Thyroid gland (tissue), 4 donors: ENCODE measurements at places on chromosomes 12 and 14. TPM values are rescaled to one million over a fixed set of nuclear protein-coding genes. Genes with fewer than 3 reads are reported as not detected.
A peak's percentile ranks its signal among the peaks of the same experiment; 100 is the strongest.

- H3K27ac ChIP-seq = no peak overlapping the region
- no peak overlapping the region for H3K4me3 ChIP-seq
- no peaks in the 10 kb centered on the region for H3K27me3 ChIP-seq
- H3K36me3 ChIP-seq = no peaks in the 10 kb centered on the region
- peaks cover 9% of the 10 kb centered on the region for H3K4me1 ChIP-seq
Measured at GRCh38 chr12:51941604-51942003, 9.9 kb upstream of the ACVR1B start.

- no peaks in the 10 kb centered on the region for H3K27me3 ChIP-seq
- peaks cover 85% of the 10 kb centered on the region for H3K36me3 ChIP-seq
- no peak for DNase-seq
- no peak overlapping the region for H3K4me3 ChIP-seq
- no peaks in the 10 kb centered on the region for H3K4me1 ChIP-seq
Measured at GRCh38 chr12:119676573-119676972, 8.6 kb downstream of the PRKAB1 start.

GRCh38 chr12:78018939-78019338 lies 188.2 kb downstream of the NAV3 start:
- H3K27ac ChIP-seq = no peak overlapping the region
- no peaks in the 10 kb centered on the region for H3K36me3 ChIP-seq
- no peak overlapping the region for H3K4me3 ChIP-seq

DNA sequence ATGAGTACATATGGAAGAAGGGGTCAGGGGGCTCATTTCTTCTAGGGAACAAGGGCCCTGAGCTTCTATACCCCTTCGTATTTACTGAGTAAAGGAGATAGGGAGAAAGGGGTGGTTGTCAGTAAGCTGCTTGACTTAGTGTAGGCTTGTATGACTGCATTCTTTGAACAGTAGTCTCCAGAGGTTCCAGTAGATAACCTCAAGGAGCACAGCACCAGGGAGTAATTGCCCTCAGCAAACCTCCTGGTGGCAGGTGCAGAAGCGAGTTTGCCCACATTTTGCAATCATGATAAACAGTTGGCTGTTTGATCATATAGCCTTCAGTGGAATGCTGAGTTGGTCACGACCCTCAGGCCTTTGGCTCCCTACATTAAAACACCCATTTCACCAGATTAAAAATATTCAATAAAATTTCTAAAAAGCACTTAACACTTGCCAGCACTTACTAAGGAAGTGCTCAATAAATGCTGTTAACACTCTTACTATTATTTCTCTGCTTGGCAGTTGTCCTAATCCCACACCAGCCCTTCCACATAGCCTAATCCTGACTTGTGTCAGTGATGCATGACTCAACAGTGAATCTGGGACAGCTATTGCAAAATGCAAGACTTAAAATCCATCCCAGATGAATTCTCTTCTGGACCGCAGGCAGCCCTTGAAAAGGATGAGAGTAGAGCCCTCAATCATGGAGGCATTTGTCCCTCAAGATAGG lies 3.7 kb upstream of the DHRS4L2 start:
- H3K27ac ChIP-seq = no peak overlapping the region
- peaks cover 11% of the 10 kb centered on the region for H3K4me1 ChIP-seq
- H3K27me3 ChIP-seq = no peaks in the 10 kb centered on the region
- no peak overlapping the region for H3K4me3 ChIP-seq
- DNase-seq = no peak

DNA sequence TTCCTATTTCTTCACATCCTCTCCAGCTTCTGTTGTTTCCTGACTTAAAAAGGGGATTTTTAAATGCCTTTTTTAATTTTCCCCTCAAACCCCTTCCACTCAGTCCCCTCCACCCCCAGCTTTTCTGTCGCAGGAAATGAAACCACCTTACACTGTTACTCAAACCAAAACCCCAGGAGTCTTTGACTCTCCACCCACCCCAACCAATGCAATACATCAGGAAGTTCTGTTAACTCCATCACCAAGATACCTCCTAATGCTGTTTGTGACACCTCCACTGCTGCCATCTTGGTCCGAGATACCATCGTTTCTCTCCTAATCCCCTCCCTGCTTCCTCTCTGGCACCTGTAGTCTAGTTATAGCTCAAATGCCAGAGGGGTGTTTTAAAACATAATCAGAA lies 25.4 kb upstream of the CPM start:
- no peaks in the 10 kb centered on the region for H3K4me1 ChIP-seq
- DNase-seq = no peak
- H3K4me3 ChIP-seq = no peak overlapping the region
- H3K27me3 ChIP-seq = no peaks in the 10 kb centered on the region
- no peak overlapping the region for H3K27ac ChIP-seq

The TAS2R31 gene
- total RNA-seq = 12.3 TPM

DNA sequence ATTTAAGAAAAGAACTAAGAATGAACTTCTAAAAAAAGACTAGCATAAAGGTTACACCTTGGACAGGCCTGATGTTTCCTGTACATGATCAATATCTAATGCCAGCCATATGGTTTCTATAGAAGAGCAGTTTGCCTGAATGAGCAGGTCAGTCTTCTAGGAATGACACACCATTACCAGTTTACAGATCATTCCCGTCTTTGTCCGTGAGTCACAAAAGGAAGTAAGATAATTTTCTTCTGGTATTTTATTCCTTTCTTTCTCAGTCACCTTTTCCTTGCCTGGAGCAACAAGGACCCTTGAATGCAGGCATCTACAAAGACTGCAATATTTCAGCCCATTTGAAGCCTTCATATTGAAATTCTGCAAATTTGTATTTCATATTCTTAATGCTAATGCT lies 44.6 kb upstream of the CNTN1 start:
- no peak overlapping the region for H3K4me3 ChIP-seq
- no peaks in the 10 kb centered on the region for H3K4me1 ChIP-seq
- H3K27me3 ChIP-seq = no peaks in the 10 kb centered on the region
- no peaks in the 10 kb centered on the region for H3K36me3 ChIP-seq
- DNase-seq = no peak

DNA sequence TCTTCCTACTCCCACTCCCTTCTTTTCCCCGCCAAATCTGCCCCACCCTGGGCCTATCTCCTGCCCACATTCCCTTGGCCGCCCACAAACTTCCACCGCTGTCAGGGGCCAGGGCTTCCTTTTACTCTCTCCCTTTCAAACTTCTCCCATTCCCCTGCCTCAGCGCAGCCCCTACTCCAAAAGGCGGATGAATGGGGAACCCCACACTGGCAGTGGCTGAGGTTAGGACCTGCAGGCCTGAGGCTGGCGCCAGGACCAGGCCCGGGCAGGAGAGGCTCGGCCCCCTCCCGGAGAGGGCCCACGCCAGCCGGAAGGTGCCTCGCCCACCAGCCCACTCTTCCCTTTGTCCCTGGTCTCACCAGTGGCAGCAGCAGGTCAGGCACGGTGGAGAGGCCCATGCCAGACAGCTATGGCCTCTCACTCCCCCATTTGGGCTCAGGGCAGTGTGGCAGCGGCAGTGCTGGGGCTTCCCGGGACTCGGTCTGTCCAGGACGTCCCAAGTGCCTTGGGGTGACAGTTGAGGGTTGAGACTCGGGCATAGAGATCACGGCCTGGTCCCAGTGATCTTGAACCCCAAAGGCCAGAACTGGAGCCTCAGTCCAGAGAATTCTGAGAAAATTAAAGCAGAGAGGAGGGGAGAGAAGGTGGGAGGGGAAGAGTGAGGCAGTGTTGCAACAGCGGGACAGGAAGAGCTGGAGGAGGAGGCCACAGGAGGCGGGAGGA lies at the start of gene TNFRSF1A:
Gene TNFRSF1A, minus strand, starts transcription at position 660 of the 723 bp plus-strand sequence. Its CDS starts 262 bp downstream, at position 398.
- H3K4me1 ChIP-seq = peaks cover 70% of the 10 kb centered on the region
- no peaks in the 10 kb centered on the region for H3K27me3 ChIP-seq
- no peaks in the 10 kb centered on the region for H3K36me3 ChIP-seq
- H3K4me3 ChIP-seq = peak within 1 kb of the TSS; percentile 66

- H3K36me3 ChIP-seq = no peaks in the 10 kb centered on the region
- H3K27ac ChIP-seq = no peak overlapping the region
- peaks cover 10% of the 10 kb centered on the region for H3K4me1 ChIP-seq
- no peaks in the 10 kb centered on the region for H3K27me3 ChIP-seq
- H3K4me3 ChIP-seq = no peak overlapping the region
Measured at GRCh38 chr12:53586745-53587144, 39.4 kb downstream of the ATF7 start.

GRCh38 chr14:98926146-98926545 lies 345.9 kb downstream of the BCL11B start:
- no peak overlapping the region for H3K4me3 ChIP-seq
- no peak for DNase-seq
- H3K27me3 ChIP-seq = no peaks in the 10 kb centered on the region
- no peaks in the 10 kb centered on the region for H3K4me1 ChIP-seq

DNA sequence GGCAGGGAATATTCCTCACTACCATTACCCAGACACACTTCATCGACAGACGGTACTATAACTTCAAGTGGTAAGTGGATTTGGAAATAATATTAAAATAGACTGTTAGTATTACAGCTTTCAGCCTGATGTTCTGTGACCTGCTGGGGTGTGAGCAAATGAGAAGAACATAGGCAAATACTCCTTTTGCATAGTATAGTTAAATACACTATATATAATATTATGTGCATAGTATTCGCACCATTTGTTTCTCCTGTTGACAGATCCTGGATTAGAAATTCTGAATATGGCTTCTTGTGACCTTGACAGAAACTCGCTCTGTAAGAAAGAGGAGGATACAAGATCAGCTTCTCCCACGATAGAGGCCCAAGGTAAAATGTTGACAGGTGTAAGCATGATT lies 115.6 kb downstream of the DNAI7 start:
- no peaks in the 10 kb centered on the region for H3K36me3 ChIP-seq
- H3K4me1 ChIP-seq = no peaks in the 10 kb centered on the region

- no peaks in the 10 kb centered on the region for H3K27me3 ChIP-seq
- H3K4me1 ChIP-seq = peaks cover 2% of the 10 kb centered on the region
- H3K27ac ChIP-seq = no peak overlapping the region
Measured at GRCh38 chr14:70023871-70024270, 144.7 kb downstream of the SMOC1 start.

DNA sequence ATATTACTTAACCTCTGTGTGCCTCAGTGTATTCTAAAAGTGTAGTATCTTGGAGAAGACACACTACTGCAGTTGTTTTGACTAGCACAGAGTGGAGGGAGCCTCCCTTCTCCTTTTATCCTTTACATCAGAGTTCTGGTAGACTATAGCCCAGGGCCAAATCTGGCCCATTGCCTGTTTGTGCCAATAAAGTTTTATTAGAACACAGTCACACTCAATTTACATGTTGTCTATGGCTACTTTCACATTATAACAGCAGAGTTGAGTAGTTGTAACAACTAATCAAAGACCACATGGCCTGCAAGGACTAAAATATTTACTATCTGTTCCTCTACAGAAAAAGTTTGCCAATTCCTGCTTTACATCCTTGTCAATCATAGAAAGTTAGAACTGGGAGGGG lies 27.7 kb upstream of the IGF1 start:
- H3K36me3 ChIP-seq = no peaks in the 10 kb centered on the region
- H3K4me1 ChIP-seq = peaks cover 5% of the 10 kb centered on the region
- DNase-seq = no peak
- no peak overlapping the region for H3K27ac ChIP-seq
- H3K27me3 ChIP-seq = no peaks in the 10 kb centered on the region

DNA sequence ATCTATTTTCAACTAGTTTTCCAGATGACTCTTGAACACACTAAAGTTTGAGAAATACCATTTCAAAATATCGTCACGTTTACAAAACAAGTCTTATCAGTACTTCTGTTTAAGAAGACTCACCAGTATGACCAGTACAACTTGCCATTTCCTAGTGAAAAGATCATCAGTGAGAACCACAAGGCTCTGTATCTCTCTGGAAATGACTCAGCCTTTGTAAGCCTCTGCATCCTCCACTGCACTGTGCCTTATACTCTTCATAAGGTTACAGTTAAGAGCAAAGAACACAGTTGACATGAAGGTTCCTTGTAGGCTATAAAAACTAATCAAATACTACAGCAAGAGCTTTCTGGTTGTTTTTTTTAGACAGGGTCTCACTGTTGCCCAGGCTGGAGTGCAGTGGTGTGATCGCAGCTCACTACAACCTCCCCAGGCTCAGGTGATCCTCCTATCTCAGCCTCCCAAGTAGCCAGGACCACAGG lies 5.7 kb upstream of the VTI1B start:
- DNase-seq = no peak
- H3K4me3 ChIP-seq = no peak overlapping the region
- no peaks in the 10 kb centered on the region for H3K27me3 ChIP-seq
- no peak overlapping the region for H3K27ac ChIP-seq
- peaks cover 4% of the 10 kb centered on the region for H3K4me1 ChIP-seq

DNA sequence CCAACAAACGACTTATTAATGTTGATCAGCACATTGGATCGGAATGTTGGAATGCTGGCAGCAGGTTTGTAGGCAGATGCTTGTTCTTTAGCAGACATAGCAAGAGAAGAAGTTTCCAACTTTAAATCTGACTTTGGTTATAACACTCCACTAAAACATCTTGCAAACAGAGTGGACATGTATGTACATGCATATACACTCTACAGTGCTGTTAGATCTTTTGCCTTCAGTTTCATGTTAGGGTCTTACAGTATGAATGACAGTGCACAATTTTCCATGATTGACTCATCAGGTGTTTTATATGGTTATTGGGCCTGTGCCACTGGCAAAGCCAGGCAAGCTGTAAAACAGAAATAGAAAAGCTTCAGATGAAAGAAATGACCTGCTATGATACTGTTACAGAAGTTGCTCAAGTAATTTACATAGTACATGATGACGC lies 14.3 kb upstream of the DHRS7 start:
- no peaks in the 10 kb centered on the region for H3K27me3 ChIP-seq
- DNase-seq = no peak
- H3K36me3 ChIP-seq = no peaks in the 10 kb centered on the region
- H3K4me3 ChIP-seq = no peak overlapping the region
- no peaks in the 10 kb centered on the region for H3K4me1 ChIP-seq

GRCh38 chr14:36570065-36570464 lies 12.3 kb downstream of the NKX2-8 start:
- H3K27me3 ChIP-seq = no peaks in the 10 kb centered on the region
- no peak overlapping the region for H3K4me3 ChIP-seq
- no peak overlapping the region for H3K27ac ChIP-seq
- H3K36me3 ChIP-seq = no peaks in the 10 kb centered on the region

DNA sequence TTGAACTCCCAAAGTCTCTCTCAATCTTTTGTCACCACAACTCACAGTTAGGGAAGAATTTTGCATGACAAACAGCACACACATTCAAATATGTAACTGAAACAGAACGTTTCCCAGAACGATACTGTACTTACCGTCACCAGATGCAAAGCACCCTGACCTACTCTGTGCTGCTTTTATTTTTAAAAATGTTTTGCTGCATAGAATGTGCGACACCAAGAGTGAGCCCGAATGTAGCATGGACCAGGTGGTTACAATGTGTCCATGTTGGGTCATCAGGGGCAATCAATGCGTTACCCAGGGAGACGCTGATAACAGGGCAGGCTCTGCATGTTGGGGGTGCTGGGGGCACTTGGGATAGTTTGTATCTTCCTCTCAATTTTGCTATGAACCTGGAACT lies 14.6 kb upstream of the EIF5 start:
- DNase-seq = no peak
- H3K27me3 ChIP-seq = no peaks in the 10 kb centered on the region
- H3K4me3 ChIP-seq = no peak overlapping the region
- H3K36me3 ChIP-seq = no peaks in the 10 kb centered on the region
- H3K27ac ChIP-seq = no peak overlapping the region

- no peak overlapping the region for H3K4me3 ChIP-seq
- peaks cover 37% of the 10 kb centered on the region for H3K4me1 ChIP-seq
Measured at GRCh38 chr14:77124345-77125280, 17.0 kb downstream of the ZDHHC22 start.
